NCI-H187 (cell line): ENCODE measurements at places on chromosomes 4 and X.
A peak's percentile ranks its signal among the peaks of the same experiment; 100 is the strongest.

DNA sequence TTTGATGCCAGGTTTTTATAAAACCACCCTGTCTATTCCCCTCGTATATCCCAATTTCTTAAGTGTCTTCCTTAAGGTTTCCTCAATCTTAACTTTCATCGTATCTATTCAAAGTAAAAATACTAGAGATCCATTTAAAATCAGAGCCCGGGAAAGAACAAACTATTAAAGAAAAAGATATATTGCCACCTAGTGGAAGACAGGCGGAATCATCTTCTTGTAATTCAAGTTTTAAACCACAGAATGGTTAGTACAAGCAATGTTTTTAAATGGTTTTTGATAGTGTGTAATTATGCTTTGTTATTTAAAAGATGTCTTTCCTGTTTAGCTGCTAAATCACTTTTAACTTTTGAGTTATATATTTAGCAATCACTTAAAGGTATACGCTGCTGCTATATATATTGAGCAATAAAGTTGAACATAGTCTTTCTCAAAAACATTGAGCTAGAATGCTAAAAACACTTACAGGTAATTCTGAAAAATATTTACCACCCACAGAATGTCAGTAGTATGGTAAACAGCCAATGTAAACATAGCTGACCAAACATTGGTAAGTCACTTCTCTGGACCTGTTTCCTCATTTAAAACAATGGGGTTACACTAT lies 18.2 kb downstream of the PRDM8 start:
- no peak for DNase-seq

GRCh38 chrX:10656214-10656613 lies 35.8 kb upstream of the MID1 start:
- DNase-seq: no peak

DNA sequence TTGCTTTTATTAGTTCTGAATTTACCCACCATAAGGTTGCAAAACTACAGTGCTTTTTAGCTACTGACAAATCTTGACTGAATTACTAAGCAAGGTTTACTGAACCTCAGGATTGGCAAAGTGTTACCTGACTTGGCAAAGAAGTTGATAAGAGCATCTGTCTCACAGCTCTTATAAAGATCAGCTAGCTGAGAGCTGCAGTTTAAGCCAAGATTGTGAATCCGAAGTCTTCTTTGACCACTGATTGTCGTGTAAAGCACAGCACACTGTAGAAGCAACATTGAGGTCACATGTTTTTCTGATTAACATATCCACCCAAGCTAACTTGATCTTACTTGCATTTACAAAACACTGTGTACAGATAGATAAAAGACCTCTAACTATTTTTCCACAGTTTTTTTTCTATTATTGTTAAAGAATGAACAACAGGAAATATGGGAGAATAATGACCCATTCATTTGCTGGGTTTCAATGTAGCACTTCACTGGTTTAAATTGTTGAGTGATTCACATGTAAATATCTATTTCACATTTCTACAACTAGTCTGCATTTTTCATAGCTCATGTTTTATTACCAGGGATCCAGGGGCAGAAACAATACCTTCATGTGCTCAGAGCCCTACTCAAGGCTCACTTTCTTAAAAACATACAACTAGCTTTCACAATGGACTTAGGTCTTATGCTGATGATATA lies 54.0 kb downstream of the METTL14 start:
- DNase-seq: no peak

- DNase-seq: peak; percentile 41
These were observed 27.7 kb downstream of the RGS12 start for GRCh38 chr4:3320361-3321023.

DNA sequence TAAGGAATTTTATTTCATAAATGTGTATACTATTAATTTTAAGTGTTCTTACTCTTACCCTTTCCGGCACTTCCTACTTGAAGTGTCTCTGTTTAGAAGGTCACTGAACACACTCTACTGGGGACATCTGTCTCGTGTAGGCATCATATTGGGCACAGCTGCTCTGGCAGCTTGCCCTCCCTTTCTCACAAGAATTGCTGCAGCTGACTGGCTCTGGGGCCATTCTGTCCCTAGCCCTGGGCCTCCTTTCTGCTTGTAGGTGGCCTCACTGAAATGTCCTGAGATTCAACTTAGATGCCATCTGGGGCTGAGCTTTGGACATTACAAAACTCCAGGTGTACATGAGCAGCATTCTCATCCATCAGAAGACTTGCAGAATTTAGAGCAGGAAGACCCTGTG lies 49.6 kb downstream of the SMAD1 start:
- DNase-seq: no peak

- no peak for DNase-seq
These were observed 2.5 kb downstream of the PGRMC1 start for GRCh38 chrX:119238557-119238956.

DNA sequence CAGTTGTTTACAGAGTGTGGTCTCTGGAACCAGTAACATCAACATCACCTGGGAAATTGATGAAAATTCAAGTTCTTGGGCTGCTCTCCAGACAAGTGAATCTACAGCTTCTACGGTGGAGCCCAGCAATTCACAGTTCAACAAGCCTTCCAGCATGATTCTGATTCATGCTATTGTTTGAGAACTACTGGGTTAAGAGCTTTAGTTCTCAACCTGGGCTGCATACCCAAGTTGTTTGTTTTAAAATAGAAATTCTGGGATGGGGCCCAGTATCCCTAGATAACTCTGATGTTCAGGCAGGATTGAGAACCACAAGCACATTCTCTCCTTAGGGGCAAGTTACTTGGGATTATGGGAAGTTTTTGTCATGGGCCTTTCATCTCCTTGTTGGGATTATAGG lies 37.9 kb upstream of the PGK1 start:
- DNase-seq: no peak

DNA sequence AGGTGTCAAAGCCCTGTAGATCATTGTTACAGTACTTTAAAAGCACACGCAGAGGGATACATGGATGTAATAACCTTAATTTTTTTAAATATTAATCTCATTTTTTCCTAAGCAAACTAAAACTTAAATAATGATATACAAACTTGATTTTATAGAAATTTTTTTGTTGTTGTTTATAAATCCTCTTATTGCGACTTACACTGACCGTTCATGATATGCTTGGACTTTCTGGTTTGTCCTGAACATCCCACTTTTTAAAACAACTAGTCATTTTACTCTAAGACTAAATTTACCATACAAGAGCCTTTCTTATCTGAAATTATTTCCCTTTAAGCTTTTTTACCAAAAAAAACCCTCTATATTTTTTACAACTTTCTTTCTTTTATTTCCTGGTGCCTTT lies 2106.0 kb downstream of the PCDH7 start:
- DNase-seq: no peak

DNA sequence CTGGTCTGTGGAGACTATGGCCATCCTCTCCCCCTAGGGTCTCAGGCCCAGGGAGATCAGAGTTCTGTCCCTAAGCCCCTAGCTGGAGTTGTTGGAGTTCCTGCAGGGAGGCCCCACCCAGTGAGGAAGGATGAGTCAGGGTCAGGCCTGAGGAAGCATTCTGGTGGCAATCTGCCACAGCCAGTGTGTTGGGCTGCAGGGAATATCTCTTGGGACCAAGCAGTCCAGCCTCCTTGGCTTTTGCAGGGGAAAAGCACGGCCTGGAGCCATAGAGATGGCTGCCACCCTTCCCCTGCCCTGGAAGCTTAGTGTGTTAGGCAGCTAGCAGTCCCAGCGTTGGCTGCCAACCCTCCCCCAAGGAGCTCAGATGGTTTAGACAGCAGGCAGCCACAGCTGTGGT lies 202.4 kb downstream of the RTL9 start:
- DNase-seq: no peak

- no peak for DNase-seq
These were observed 56.3 kb downstream of the PKD2 start for GRCh38 chr4:88063634-88064296.

- no peak for DNase-seq
These were observed 154.9 kb upstream of the TECRL start for GRCh38 chr4:64564126-64564525.

GRCh38 chrX:118495958-118496762 lies 545 bp downstream of the DOCK11 start:
- DNase-seq: no peak

- DNase-seq: no peak
These were observed 31.5 kb downstream of the PPP3CA start for GRCh38 chr4:101315786-101316185.

- DNase-seq: no peak
These were observed 211.5 kb downstream of the PDGFRA start for GRCh38 chr4:54440394-54441136.

DNA sequence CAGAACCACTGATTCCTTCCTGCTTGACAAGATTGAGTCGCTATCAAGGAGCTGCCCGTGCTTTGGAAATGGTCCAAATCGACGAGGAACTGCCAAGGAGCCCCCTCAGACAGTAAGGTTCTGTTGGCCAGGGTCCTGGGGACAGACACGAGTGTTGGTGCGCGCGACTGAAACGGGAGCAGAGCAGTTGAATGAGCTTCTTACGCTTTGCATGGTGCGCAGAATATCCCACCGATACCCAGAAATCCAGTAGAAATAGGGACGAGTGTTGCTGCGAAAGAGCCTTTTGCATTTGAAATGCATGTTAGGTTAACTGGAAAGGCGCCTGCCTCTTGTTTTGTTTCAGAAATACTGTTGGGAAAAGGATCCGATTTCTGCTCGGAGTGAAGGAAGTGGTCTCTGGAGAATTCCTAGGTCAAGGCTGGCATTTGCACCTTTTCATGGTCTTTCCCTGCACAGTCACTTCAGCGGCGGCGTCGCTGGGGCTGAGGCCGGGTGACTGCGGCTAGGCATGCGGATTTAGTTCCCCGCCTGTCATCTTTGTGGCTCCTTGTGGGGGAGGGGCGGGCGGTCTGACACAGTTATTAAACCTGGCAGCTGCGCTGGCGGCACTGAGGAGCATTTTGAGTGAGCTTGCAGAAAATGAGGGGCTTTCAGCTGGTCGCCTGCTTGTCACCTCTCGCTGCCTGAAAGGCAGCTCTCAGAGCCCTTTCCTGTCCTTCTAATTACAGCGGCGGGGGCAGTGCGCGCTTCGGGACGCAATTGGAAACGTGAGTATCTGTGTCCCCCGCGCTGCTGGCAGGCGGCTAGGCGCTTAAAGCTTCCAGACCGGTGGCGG lies 51.5 kb upstream of the TRIM2 start:
- peak; percentile 46 for DNase-seq

DNA sequence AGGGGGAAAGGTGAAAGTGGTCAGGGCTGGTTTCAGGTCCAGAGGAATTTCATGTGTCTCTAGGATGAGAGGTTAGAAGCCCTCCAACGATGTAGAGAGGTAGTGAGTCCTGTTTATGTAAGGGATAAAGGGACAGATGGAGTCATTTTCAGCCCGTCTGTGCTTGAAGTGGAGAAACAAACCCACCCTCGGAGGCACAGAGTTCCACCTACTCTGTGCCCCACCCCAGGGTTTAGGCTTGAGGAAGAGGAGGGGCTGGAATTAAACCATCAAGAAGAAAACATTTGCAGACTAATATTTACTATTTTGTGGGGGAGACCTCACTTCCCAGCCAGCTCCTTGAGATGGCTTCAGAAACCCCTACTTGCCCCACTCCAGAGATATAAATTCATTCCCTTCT lies 868 bp upstream of the GNL3L start:
- no peak for DNase-seq

DNA sequence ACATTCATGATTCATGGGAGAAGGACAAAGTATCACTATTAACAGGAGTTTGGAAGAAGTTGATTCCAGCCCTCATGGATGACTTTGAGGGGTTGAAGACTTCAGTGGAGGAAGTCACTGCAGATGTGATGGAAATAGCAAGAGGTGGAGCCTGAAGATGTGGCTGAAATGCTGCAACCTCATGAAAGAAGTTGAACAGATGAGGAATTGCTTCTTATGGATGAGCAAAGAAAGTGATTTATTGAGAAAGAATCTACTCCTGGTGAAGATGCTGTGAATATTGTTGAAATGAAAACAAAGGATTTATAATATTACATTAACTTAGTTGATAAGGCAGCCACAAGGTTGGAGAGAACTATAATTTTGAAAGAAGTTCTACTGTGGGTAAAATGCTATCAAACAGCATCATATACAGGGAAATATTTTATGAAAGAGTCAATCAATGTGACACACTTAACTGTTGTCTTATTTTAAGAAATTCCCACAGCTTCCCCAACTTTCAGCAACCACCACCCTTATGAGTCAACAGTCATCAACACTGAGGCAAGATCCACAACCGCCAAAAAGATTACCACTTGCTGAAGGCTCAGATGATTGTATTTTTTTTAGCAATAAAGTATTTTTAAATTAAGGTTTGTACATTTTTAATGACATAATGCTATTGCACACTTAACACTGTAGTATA lies 302.6 kb downstream of the CBLL2 start:
- DNase-seq: no peak

DNA sequence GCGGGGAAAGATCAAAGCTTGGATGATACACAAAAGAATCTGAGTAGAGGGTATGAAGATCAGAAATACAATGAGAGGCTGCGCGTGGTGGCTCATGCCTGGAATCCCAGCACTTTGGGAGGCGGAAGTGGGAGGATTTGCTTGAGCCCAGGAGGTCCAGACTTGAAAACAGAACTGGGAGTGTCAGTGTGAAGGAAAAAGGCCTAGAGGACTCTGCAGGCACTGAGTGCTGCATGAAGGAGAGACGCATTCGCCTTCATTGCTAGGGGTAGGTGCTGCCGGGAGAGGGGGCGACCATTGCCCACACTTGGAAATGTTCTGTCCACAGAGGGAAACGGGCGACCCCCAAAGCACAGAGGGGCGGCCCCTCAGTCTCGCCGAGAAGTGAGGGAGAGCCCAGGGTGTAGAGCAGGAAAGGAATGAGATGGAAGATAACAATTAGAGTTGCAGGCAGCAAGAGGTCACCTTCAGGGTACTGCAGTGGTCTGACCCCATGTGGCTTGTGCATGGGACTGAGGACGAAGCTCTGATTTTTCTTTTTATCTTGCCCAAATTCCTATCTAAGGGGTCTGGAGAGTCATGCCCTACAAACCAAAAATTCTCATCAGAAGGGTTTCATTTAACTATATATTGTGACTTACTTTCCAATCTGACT lies 31.8 kb upstream of the ARSD start:
- DNase-seq: no peak

DNA sequence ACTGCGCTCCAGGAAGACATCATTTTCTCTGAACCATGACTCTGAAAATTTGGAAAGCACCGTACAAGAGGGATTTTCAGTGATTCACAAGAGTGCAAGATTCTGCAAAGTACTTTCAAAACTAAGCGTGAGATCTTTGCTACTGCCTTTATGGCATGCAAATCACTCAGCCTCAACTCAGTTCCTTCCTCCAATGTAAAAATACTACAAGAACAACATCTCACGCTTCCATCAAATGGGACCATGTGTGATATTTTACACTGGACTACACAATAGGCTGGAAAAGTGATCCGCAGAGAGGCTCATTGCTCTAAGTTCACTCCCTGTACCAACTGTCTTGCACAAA lies 674 bp upstream of the IL15 start:
- no peak for DNase-seq
